Head of caudate nucleus (tissue), 42 donors: ENCODE measurements at places on chromosomes 7 and 10.

DNA sequence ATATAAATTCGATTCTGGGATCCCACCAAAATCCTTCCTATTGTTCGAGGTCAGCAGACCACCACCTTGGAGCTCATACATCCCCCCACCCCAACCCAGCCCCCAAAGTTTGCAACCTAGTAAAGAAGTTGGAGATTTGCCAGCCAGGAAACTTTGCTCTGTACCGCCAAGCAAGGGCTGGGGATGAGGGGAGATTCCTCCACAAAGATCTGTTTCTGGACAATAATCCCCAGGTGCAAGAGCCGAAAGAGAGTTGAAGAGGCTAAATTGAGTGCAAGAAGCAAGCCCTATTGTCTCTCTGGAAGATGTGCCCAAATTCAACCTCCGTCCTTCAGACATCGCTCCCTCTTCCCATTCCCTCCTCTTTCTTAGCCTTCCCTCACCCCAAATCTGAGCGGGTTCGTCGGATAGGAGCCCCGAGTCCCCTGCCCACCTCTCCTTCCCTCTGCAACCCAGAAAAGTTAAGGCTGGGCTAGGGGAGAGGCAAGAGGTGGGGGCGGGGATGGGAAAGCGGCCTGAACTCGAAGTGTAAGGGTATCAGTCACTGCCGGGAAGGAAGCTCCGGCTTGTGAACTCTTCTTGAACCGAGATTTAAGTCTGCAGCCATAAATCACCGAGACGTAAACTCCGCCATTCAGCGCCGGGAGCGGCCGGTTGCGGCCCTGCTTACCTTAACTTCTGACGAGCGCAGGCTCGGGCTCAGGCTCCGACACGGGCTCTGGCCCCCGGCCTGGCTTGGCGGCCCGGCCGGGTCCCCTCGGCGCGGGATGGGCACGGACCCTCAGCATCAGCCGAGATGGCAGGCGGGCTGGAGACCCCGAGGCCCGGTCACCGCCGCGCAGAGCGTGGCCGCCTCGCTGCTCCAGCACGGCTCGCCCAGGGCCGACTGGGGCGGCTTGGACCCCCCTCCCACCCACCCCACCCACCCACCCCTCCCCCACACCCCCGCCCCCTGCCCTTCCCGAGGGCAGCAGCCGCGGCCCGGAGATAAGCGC, 10.8 kb upstream of the HOXA2 start:
- DNase-seq, result no peak

DNA sequence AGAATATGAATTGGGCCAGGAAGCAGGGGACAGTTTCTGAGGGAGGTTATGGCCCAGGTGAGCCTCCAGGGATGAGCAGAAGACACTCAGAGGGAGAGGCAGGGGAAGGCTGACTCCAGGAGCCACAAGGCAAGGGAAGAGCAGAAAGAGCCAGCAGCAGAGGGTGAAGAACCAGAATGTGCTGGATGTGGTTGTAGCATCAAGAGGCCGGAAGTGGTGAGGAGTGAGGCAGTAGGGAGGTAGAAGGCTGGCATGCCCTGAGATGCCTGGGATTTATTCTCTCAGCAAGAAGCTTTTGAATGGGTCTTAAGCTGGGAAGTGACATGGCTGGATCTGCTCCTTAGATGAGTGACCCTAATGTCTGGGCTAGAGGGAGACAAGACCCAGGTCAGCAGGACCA, 311.7 kb downstream of the DOCK4 start:
- no peak for DNase-seq

DNA sequence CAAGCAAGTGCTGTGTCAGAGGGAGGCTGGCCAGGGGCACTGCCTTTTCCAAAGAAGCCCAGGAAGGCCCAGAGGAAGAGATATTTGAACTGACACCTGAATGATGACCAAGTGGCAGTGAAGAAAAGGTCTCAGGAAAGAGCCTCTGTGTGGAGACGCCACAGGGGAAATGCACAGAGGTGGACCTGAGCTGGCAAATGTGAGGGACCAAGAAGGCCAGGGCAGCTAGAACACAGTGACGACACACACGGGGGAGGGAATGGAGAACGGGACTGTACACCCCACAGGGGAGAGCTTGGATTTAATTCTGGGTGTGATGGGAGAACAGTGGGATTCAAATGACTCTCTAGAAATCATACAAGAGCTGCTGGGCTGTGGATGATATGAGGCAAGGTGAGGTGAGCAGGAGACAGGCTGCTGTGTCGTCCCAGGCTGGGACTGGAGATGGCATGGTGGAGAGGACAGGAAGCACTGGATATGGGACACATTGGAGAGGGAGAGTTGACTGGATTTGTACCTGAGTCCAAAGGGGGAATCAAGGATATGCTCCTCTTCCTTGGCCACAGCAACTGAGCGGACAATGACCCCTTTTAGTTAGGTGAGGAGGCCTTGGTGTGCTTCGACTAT, 84.2 kb upstream of the DDC start:
- no peak for DNase-seq

DNA sequence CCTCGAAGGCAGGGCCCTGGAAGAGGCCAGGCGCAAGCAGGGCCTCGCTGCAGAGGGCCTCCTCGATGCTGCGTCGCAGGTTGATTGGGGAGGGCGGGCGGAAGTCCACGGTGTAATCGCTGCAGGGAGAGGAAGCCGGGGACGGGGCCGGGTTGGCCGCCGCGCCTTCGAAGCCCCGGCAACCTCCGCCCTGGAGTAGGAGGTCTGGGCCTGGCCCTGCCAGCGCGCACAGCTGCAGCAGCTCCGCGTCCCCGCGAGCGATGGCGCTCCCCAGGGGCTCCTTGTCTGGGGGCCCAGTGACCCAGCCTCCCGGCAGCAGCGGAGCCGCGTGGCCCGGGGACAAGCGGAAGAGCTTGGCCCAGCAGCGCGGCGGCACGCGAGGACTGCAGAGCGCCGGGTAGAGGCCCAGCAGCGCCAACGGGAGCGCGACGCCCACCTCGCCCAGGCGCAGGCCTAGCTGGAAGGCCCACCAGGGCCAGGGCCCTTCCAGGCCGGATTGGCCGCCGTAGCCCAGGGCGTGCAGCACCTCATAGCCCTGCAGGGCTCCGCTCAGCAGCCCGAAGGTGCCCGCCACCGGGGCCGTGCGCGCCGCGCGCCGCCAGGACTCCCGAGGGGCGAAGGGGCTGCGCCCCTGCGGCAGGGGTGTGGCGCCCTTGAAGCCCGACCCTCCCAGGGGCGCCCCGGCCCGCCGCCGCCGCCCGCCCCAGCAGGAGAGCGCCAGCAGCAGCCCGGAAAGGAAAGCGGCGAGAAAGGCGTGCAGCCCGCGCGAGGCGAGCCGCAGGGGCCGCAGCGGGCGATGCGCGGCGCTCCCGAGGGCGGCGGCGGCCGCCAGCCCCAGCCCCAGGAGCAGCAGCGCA, 7.8 kb upstream of the RBM28 start:
- DNase-seq, result no peak

DNA sequence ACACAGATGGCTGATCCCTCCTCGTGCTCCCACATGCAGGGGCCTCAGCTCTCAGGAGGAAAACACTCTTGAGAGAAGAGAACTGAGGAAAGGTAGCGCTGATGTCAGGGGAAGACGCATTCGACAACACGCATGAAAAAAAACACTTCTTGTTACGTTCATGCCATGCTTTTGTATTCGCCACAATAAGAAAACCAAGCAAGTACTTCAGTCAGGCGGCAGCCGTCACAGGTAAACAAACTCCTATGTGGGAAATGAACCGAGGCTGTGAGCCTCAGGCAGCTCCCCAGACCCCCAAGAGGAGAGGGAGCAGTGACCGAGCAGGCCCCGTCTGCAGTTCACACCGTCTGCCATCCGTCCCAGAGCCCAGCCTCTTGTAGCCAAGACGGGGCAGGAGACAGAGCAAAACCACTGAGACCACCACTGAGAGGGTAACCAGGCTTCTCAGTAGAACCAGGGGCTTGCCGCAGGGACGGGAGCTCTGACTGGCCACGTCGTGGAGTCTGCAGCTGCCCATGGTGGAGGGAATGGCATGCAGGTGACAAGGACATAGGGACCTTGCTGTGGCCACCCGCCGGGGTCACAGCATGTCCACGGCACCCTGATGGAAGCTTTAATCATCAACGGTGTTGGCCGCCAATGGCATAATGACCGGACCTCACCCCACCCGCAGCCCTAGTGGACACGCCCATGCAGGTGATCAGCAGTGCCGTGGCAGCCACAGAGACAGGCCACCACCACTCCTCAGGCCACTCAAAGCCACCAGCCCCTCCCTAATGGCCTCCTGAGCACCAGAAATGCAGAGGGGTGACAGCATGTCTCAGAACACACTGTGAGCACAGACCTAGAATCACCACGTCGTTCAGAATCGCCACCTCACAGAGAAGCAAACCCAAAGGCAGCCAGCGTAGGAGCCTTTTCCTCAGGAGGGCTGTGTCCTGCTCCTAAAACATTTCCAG, 304.3 kb downstream of the PTPRN2 start:
- DNase-seq, result no peak

GRCh38 chr7:67856046-67856445, 859.4 kb downstream of the TYW1 start:
- no peak for DNase-seq

GRCh38 chr10:130453036-130453720, 317.0 kb downstream of the GLRX3 start:
- peak; percentile 17 for DNase-seq

- no peak for DNase-seq
Measured at GRCh38 chr7:23014681-23015080, 751 bp upstream of the HYCC1 start.

GRCh38 chr10:5282137-5282536, 82.6 kb upstream of the UCN3 start:
- no peak for DNase-seq
